IMR-90 (cell line): ENCODE measurements at places on chromosomes 6 and 20. TPM values are rescaled to one million over a fixed set of nuclear protein-coding genes. Genes with fewer than 3 reads are reported as not detected.

DNA sequence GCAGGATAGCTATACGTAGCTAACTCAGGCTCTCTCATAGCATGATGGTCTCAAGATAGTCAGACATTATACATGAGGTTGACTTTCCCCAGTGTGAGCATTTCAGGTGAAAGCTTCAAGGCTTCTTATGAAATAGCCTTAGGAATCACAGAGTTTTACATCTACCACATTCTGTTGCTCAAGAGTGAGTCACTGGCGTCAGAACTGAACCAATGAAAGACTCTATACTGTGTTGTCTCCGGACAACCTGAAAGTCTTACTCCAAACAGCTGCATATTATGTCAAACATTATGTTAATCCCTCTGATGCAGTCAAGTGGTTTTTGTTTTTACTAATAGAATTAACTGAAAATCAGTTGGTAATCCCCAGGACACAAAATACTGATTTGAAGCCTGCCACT is 79.8 kb upstream of the TRDN start:
- H3K27me3 ChIP-seq: no peaks in the 10 kb centered on the region
- H3K27ac ChIP-seq: no peak overlapping the region
- H3K4me3 ChIP-seq: no peak overlapping the region
- H3K36me3 ChIP-seq: no peaks in the 10 kb centered on the region

DNA sequence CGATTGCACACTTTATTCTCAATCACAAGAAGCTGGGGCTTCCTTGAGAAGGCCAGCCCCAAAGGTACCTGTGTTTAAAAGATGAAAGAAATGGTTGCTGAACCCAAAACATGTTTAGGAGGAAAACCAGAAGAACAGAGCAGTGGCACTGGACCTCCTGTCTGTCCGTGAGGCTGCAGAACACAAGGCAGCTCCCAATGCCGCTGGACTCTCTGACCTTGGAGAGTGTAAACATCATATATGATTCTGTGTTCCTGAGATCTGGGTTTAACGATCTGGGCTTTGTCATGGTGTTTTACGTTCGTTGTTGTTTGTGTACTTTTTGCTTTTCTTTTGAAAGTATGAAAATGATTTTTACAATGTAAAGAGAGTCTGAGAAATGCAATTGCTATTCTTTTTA is 106.1 kb downstream of the SLC22A3 start:
- H3K4me3 ChIP-seq: no peak overlapping the region
- H3K27ac ChIP-seq: no peak overlapping the region
- no peak for DNase-seq
- H3K36me3 ChIP-seq: no peaks in the 10 kb centered on the region
- no peaks in the 10 kb centered on the region for H3K27me3 ChIP-seq

- H3K27me3 ChIP-seq: peaks cover 22% of the 10 kb centered on the region
- no peaks in the 10 kb centered on the region for H3K4me1 ChIP-seq
- no peak overlapping the region for H3K27ac ChIP-seq
Measured at GRCh38 chr6:32416036-32416435, 9.1 kb upstream of the BTNL2 start.

Gene CRIP3
- total RNA-seq: not detected in 2 replicates

Gene DPPA5
- total RNA-seq: not detected in 2 replicates

DNA sequence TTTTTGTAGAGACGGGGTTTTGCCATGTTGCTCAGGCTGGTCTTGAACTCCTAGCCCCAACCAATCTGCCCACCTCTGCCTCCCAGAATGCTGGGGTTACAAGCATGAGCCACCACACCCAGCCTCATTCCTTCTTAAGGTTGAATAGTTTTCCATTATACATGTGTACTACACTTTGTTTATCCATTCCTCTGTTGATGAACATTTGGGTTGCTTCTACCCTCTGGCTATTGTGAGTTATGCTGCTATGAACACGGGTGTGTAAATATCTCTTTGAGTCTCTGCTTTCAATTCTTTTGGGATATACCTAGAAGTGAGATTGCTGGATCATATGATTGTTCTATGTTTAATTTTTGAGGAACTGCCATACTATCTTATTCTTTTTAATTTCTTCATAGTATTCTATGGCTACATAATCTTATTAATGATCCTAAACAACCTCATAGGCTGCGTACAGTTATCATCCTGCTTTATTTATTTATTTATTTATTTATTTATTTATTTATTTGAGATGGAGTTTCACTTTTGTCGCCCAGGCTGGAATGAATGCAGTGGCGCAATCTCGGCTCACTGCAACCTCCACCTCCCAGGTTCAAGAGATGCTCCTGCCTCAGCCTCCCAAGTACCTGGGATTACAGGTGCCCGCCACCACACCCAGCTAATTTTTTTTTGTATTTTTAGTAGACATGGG is 49.2 kb upstream of the TLDC2 start:
- peaks cover 29% of the 10 kb centered on the region for H3K4me1 ChIP-seq
- no peaks in the 10 kb centered on the region for H3K27me3 ChIP-seq
- H3K4me3 ChIP-seq: no peak overlapping the region
- H3K27ac ChIP-seq: no peak overlapping the region
- peaks cover 29% of the 10 kb centered on the region for H3K36me3 ChIP-seq

Gene TMEM170B
- 0.18 and 0.28 TPM in 2 replicates for total RNA-seq

Gene CASS4
- 25.8 and 26.1 TPM in 2 replicates for total RNA-seq

DNA sequence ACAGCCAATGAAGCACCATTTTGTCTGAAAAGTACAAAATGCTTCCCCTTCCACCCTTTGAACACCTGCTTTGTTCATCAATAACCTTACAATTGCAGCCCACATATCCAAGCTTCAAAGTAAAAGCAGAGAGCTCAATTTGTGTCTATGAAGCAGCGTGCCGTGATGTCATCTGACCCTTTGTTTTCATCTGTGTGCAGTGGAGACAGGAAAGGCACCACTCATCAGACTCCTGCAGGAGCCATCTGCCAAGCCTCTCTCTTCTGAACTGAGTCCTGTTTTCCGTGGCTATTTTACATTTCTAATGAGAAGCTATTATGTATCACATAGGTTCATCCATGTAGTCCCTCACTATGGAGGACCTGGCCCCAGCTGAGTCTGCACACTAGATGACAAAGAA is 7.5 kb upstream of the LY86 start:
- H3K27ac ChIP-seq: no peak overlapping the region
- H3K4me3 ChIP-seq: no peak overlapping the region
- H3K36me3 ChIP-seq: no peaks in the 10 kb centered on the region
- DNase-seq: no peak

GRCh38 chr6:130354322-130354721 is 11.5 kb upstream of the TMEM200A start:
- no peaks in the 10 kb centered on the region for H3K4me1 ChIP-seq
- DNase-seq: no peak
- no peaks in the 10 kb centered on the region for H3K27me3 ChIP-seq
- no peak overlapping the region for H3K4me3 ChIP-seq

Gene UBD
- not detected in 2 replicates for total RNA-seq

Gene GID8
- total RNA-seq: 33.9 and 36.4 TPM in 2 replicates

- H3K27me3 ChIP-seq: peaks cover 46% of the 10 kb centered on the region
- no peaks in the 10 kb centered on the region for H3K36me3 ChIP-seq
- no peaks in the 10 kb centered on the region; the same call in 1 of the 2 replicates for H3K4me1 ChIP-seq
- DNase-seq: peak; percentile 47
- peak overlapping the region; percentile 29 for H3K4me3 ChIP-seq
Measured at GRCh38 chr6:33018904-33019303, 9.5 kb upstream of the HLA-DOA start.

DNA sequence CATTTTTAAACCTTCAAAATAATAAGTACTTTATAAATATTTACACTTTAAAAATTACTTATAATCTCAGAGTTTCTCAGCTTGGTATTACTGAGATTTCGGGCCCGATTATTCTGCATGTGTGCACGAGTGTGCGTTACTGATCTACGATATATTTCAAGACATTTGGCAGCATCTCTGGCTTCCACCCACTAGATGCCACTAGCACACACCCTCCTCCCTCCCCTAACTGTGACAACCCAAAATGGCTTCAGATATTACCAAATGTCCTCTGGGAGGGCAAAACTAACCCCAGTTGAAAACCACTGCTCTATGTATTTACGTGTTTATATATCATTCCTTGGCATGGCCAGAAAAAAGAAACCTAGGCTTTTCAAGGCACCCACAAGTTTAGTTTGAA is 95.9 kb downstream of the FYN start:
- no peaks in the 10 kb centered on the region; the same call in 1 of the 2 replicates for H3K36me3 ChIP-seq
- no peak overlapping the region for H3K27ac ChIP-seq
- H3K4me1 ChIP-seq: peaks cover 4% of the 10 kb centered on the region; the same call in 1 of the 2 replicates
- H3K4me3 ChIP-seq: no peak overlapping the region
- no peak for DNase-seq

Gene CNKSR3
- 15.0 and 15.8 TPM in 2 replicates for total RNA-seq

DNA sequence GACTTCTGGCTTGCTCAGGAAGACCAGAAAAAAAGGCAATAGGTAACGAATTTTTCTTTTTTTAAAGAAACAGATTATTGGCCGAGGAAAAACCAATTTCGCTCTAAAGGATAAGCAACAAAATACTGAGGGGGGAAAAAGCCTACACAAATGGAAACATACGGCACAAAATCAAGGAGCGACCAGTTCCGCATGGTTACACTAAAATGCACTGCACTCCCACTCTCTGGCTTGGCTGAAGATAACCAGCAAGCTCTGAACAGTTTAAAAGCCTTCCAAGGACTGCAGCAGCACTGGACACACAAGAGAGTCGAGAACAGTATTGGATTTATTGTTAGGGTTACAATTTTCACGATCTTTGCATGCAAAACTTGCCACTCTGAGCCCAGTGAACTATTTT is 881 bp upstream of the MAP7 start:
- no peak for DNase-seq
- H3K4me1 ChIP-seq: peaks cover 3% of the 10 kb centered on the region; the same call in 1 of the 2 replicates
- H3K4me3 ChIP-seq: no peak overlapping the region
- H3K27me3 ChIP-seq: peaks cover 27% of the 10 kb centered on the region

- H3K4me3 ChIP-seq: no peak overlapping the region
- no peak overlapping the region for H3K27ac ChIP-seq
- DNase-seq: no peak
- no peaks in the 10 kb centered on the region for H3K36me3 ChIP-seq
- H3K27me3 ChIP-seq: no peaks in the 10 kb centered on the region
Measured at GRCh38 chr6:168834042-168834587, 393.1 kb downstream of the SMOC2 start.

DNA sequence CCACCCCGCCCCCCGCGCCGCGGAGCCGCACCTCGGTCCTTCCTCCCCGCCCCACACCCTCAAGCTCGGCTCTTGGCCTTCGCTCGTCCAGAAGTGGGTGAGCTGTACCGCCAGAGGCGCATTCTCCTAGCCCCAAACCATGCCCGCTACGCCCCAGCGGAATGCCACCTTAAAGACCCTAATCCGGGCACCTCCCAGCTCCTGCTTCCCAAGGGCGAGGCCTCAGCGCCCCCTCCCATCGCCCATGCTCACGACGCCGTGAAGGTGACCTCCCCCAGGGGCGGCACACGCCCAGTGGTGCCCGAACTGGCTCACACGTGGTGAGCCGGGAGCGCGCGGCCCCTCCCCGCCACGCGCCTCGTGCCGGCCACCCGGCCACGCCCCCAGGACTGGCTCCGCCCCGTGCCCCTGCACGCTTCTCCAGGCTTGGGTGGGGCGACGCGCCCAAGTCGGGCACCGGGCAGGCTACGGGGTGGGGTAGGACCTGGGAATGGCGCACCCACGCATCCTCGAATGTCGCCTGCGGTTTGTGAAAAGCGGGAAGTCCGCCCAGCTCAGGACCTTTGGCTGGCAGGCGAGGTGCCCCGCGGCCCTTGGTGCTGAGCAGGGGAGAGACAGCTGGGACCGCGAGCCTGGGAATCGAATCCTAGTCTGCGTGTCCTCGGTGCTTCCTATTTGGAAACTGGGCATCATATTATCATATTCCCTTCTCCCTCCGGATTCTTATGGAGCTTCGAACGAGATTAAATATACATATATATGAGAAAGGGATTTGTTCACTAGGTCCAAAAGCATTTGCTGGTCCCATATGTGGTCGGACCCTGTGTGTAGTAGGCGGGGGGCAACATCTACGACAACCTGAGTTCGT is 941 bp upstream of the SOX12 start:
- peak overlapping the region; percentile 69 for H3K27ac ChIP-seq
- no peaks in the 10 kb centered on the region for H3K27me3 ChIP-seq
- H3K4me3 ChIP-seq: peak overlapping the region; percentile 94

- H3K27me3 ChIP-seq: no peaks in the 10 kb centered on the region
- peaks cover 13% of the 10 kb centered on the region for H3K4me1 ChIP-seq
- peak; percentile 86 for DNase-seq
- no peaks in the 10 kb centered on the region for H3K36me3 ChIP-seq
- H3K4me3 ChIP-seq: peak overlapping the region; percentile 16; the same call in 1 of the 2 replicates
Measured at GRCh38 chr6:138682704-138683527, 90.7 kb upstream of the CCDC28A start.

GRCh38 chr20:53734006-53734688 is 140.5 kb upstream of the ZNF217 start:
- no peak overlapping the region for H3K27ac ChIP-seq
- no peaks in the 10 kb centered on the region for H3K27me3 ChIP-seq
- H3K36me3 ChIP-seq: no peaks in the 10 kb centered on the region
- H3K4me1 ChIP-seq: peaks cover 18% of the 10 kb centered on the region

DNA sequence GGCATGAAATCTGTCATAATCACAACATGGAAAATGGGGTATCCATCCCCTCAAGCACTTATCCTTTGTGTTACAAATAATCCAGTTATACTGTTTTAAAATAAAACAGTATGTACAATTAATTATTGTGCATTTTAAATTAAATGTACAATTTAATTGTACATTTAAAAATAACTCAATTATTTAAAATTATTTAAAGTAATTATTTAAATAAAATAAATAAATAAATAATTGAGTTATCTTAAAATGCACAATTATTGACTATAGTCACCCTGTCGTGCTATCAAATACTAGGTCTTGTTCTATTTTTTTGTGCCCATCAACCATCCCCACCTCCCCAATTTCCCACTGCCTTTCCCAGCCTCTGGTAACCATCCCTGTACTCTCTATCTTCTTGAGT is 66.9 kb upstream of the KCNG1 start:
- no peaks in the 10 kb centered on the region for H3K4me1 ChIP-seq
- no peaks in the 10 kb centered on the region for H3K36me3 ChIP-seq
- DNase-seq: no peak
- peaks cover 78% of the 10 kb centered on the region for H3K27me3 ChIP-seq
- H3K4me3 ChIP-seq: no peak overlapping the region

DNA sequence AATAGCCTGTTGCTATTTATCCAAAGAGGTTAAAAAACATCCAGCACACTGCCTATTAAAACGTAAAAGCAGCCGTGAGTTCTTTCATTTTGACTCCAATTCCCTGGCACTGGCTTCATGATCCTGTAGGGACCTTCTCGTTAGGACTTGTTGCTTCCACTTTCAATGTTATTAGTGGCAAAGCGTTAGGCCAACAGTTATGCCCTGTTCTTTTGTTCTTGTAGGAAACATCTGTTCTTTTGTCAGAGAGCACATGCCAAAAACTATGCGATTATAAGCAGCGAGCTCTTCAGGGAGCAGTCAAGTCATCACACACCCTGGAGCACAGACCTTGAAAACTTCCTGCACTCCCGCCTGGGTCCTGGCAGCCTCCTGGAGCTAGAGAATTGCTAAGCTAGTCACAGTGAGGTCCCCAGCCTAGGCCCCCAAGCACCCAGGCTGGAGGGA is 609.5 kb upstream of the ARID1B start:
- H3K27me3 ChIP-seq: no peaks in the 10 kb centered on the region
- peak; percentile 22 for DNase-seq
- H3K27ac ChIP-seq: peak overlapping the region; percentile 12
- peak overlapping the region; percentile 35 for H3K4me3 ChIP-seq
- peaks cover 3% of the 10 kb centered on the region for H3K4me1 ChIP-seq
- H3K36me3 ChIP-seq: no peaks in the 10 kb centered on the region
